ENCODE measurements at places on chromosomes 7 and 10. TPM values are rescaled to one million over a fixed set of nuclear protein-coding genes. Genes with fewer than 3 reads are reported as not detected.
A peak's percentile ranks its signal among the peaks of the same experiment; 100 is the strongest.

DNA sequence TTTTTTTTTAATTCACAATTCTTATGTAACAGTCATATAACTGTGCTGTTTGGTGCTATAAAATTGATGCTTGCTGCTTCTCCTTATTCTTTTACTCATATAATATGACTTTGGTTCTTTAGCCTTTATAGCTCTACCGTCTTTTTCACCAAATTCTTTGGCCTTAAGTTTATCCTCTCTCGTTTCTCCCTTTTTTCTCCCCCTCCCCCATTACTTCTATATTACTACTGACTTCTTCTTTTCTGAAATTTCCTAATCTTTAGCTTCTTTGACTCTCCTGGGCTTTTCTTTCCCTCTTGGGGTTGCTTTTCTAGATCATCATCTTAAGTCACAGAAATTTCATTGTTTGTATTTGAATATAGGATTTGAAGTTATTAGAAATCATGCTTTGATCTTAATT is 3.8 kb downstream of the BCCIP start:
- DNase-seq, result no peak
- no peaks in the 10 kb centered on the region for H3K36me3 ChIP-seq
- H3K4me1 ChIP-seq, result peaks cover 25% of the 10 kb centered on the region
- H3K27me3 ChIP-seq, result no peaks in the 10 kb centered on the region

GRCh38 chr10:82643601-82644000 is 768.6 kb downstream of the NRG3 start:
- no peak for DNase-seq
- no peaks in the 10 kb centered on the region for H3K36me3 ChIP-seq
- no peak overlapping the region for H3K4me3 ChIP-seq
- no peaks in the 10 kb centered on the region for H3K4me1 ChIP-seq
- H3K27me3 ChIP-seq, result no peaks in the 10 kb centered on the region
- no peak overlapping the region for H3K27ac ChIP-seq

DNA sequence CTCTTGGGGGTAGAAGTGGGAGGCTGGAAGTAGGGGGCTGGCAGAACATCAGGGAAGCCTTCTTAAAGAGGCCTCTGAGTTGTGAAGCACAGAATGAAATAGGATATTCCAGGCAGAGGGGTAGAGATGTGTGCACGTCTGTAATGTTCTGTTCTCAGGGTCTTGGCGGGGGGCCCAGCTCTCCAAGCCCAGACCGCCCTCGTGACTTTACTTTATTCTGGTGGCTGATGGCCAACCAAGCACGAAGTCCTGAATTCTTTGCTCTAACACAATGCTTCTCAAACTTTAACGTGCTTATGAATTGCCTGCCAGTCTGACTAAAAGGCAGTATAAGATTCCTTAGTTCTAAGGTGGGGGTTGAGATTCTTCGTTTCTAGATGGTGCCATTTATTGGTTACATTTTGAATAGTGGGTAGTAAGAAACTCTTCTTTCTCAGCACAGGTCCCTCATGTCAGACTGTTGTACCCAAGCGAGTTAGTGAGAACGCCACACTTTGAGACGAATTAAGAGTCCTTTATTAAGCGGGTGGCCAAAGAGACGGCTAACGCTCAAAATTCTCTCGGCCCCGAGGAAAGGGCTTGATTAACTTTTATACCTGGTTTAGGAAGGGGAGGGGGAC is 8.2 kb downstream of the PRXL2A start:
- DNase-seq, result peak; percentile 44
- H3K36me3 ChIP-seq, result no peaks in the 10 kb centered on the region
- H3K27ac ChIP-seq, result peak overlapping the region; percentile 74

- no peaks in the 10 kb centered on the region for H3K27me3 ChIP-seq
- no peaks in the 10 kb centered on the region for H3K36me3 ChIP-seq
- peak; percentile 42 for DNase-seq
- H3K4me3 ChIP-seq, result no peak overlapping the region
- peaks cover 2% of the 10 kb centered on the region for H3K4me1 ChIP-seq
- peak overlapping the region; percentile 65 for H3K27ac ChIP-seq
Measured at GRCh38 chr7:47945261-47946015, 2.8 kb downstream of the PKD1L1 start.

Gene ATP5F1C
- total RNA-seq, result 317 TPM

Gene PDSS1
- total RNA-seq, result 13.2 TPM

Gene MAGI2
- total RNA-seq, result 0.90 TPM

All from gastrocnemius medialis (tissue), 4 donors.